Cardiac fibroblast (primary cell): ENCODE measurements at places on chromosomes 1 and 21.

GRCh38 chr21:37659874-37660273 is 256.4 kb downstream of the KCNJ6 start:
- DNase-seq = no peak

- no peak for DNase-seq
Observed at GRCh38 chr1:226293553-226293920, 15.4 kb downstream of the LIN9 start.

- no peak for DNase-seq
Observed at GRCh38 chr1:220746851-220747250, 1.3 kb upstream of the MTARC2 start.

GRCh38 chr1:242208021-242208420 is 209.1 kb upstream of the MAP1LC3C start:
- no peak for DNase-seq

DNA sequence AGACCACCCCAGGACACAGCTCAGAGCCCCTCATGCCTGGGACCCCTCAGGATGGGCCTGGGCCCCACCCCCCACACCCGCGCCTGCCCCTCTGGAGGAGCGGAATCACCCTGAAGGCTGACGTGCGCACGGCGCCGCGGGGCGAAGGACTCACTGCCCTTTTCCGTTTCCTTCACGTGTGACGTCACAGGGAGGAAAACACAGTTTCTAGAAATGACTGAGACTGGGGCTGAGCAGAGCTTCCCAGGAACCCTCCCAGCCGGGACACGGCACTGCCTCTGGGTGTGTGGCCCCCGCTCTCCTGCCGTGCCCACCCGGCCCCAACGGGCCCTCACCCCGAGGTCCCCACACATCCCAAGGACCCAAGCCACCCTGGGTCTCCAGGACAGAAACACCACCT is 5.4 kb upstream of the TNFRSF4 start:
- DNase-seq = no peak

GRCh38 chr1:2788506-2789163 is 12.9 kb downstream of the TTC34 start:
- no peak for DNase-seq

GRCh38 chr1:8969937-8970336 is 24.3 kb downstream of the CA6 start:
- no peak for DNase-seq

DNA sequence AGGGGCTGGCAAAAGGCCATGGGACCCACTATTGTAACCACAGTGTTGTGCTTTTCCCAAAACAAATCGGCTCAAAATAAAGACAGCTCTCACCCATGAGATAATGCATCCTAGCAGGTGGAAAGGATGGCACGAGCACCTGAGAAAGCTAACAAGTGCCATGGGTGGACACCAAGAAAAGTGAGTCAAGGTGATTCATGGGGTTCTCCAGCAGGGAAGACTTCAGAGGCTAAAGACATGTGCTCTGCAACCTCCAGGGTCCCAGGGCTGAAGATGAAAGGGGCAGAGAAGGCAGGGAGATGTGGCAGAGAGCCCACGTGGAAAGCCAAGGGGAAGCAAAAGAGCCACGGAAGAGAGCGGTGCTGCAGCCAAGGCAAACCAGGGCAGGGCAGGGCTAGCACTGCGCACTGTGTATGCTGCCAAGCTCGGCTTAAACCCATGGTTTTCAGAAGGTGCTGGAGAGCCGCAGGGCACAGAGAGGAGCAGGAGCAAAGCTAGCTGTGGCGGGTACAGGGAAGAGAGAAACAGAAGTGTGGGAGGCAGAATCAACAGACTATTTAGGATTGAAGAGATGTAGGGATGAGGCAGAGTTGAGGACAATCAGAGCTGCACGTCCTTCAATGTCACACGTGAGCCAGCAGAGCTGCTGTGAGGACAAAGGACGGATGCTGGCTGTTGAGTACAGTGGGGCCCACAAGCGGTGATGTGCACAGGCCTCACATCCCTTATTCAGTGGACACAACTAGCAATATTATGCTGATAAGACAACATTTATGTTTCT is 41.8 kb upstream of the C1orf198 start:
- DNase-seq = no peak

GRCh38 chr1:172108161-172108893 is 267.0 kb downstream of the DNM3 start:
- DNase-seq = no peak

GRCh38 chr1:1547476-1547875 is 7.1 kb upstream of the TMEM240 start:
- DNase-seq = no peak

DNA sequence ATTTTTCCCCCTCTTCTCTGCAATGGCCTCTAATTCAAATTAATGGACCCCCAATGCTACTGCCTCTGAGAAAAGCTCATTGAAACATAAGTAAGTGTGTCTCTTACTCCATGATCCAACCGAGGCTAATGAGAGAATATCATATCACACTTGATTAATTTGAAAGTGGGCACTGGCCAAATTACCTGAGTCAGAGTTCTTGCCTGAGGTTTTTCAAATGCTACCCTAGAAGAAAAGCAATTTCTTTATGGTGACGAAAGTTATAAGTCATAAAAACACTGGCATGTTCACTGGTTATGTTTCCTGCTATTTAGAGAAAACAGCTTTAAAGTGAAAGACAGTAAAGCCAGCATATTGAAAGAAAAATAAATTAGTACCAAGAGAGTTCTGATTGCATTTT is 368.8 kb upstream of the TMPRSS15 start:
- peak; percentile 3 for DNase-seq

DNA sequence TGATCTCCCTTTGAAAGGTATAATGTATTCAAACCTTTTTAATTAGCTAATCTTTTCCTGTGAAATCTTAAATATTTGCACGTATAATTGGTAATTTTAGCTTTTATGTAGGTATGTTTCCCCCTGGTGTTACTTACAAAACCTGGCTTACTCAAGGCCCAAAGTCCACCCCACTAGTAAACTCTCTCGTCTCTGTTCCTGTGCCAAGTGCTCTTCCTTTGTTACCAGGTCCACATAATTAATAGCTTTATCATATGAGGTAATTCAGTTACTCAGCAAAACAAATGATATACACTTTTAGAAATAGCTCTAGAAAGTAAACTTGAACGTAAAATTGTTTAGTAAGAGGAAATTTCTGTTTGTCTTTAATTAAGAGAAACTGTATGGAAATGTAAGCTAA is 36.7 kb downstream of the NFIA start:
- no peak for DNase-seq

GRCh38 chr1:28642056-28642846 is 616 bp downstream of the TAF12 start:
- DNase-seq = peak; percentile 40

DNA sequence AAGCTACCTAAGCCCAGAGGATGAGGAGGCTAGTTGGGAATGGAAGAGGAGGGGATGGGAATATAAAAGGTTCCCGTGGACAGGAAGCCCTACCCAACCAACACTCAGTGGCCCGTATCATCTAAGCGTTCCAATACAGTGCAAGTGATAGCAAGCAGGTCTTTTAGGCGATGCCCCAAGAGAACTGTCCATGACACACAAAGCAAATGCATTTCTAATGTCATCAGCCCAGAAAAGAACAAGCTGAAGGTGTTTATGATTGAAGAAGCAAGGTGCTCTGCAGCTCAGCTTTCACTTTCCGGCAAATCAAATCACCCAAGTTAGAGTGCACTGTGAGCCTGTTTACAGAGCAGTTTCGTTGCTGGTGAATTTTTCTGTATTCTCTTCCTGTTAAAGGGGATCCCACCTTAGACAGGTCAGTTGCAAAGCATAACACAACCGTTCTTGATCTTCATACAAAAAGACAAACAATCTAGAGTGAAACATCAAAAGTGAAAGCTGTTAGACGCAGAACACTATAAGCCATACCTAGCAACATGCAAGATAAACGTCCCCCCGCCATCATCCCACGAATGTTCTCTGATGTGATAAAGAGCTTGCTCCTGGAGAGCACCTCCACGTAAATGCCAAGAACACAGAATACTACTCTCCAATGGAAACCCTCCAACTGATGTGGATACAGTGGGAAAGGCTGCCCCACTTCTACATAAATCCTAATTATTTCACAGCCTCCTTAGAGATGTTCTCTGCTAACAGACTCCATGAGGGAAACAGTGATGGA is 54.0 kb downstream of the PGBD5 start:
- no peak for DNase-seq

DNA sequence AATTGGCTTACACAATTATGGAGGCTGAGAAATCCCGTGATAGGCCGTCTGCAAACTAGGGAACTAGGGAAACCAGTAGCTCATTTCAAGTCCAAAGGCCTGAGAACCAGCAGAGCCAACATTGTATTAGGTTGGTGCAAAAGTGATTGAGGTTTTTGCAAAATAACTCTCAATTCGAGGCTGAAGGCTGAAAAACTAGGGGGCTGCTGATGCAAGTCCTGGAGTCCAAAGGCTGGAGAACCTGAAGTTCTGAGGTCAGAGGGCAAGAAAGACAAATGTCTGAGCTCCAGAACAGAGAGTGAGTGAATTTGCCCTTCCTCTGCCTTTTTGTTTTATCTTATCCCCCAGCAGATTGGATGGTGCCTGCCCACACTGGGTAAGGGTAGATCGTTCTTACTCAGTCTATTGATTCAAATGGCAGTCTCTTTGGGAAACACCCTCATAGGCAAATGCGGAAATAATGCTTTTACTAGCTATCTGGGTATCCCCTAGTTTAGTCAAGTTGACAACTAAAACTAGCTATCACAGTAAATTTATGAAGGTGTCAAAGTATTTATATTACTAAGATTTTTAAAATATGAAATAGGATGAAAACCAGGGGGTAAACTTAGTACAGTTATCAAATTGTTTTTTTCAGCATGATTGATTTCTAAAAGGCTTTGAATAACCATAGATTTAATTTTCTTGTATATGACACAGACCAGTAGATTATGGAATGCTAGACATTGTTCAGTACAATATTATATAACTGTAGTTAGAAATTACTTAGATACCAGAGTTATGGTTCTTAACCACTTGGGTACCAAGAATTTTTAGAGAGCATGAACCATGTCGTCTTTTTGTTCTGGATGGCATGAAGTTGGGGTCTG is 15.4 kb downstream of the RABGAP1L start:
- DNase-seq = no peak

DNA sequence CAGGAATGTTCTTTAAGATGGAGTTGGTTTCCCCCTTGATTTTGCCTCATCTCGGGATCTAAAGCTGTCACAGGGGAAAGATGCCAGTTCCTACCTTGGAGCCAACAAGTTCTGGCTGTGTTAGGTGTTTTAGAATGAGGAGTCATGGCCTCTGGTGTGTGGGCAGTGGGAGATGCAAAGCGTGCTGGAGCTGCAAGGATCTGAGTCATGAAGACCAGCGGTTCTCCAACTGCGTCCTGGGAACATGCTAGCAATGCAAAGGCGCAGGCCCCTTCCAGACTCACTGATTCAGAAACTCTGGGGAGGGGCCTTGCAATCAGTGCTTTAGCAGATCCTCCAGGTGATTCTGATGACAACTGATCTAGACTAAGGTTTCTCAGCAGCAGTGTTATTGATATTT is 109.1 kb downstream of the UCK2 start:
- no peak for DNase-seq

GRCh38 chr1:179823693-179824092 is 53.9 kb downstream of the TOR1AIP2 start:
- DNase-seq = no peak
